ENCODE measurements at places on chromosomes 1 and 21. TPM values are rescaled to one million over a fixed set of nuclear protein-coding genes. Genes with fewer than 3 reads are reported as not detected.

Gene POGK
- 68.6 TPM for total RNA-seq

DNA sequence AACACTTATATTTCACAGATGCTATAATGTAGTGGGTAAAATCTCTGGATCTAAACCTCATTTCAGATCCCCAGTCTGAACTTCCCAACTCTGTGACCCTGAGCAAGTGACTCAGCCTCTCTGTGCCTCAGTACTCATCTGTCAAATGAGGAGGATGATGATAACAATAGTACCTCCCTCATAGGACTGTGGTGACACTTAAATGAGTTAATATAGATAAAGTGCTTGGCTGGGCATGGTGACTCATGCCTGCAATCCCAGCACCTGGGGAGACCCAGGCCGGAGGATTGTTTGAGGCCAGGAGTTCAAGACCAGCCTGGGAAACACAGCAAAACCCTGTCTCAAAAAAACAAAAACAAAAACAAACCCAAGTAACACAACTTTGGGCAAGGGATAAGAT is 4.7 kb upstream of the ECE1 start:
- DNase-seq, result no peak

DNA sequence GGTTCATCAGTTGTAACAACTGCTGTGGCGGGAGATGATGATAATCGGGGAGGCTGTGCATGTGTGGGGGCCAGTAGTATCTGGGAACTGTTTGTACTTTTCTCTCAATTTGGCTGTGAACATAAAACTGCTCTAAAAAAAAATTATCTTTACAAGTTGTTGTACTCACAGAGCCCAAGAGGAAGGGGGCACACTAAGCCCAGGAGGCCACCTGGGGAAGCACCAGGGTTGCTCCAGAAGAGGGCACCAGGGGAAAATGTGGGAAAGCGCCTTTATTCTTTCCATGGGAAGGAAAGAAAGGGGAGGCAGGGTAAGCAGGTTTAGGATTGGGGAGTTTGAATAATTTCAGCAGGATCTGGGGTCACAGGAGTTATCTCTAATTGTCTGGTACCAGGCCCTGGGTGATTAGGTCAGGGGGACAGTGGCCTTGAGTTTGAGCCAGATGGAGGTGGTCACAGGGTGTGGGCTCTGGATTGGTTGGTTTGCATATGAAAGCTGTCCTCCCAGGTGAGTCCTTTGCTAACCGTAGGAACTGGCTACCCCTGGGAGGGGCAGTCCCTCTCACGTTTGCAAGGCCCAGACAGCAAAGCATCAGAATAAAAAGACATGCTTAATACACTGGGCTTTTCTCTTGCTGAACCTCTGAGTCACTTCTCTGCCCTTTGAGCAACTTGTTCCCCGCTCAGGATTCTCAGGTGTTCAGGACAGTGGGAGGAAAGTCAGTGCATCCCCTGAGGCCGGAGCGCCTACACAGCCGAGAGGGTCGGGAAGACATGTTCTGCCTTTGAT is 11.2 kb downstream of the MYOC start:
- DNase-seq, result no peak

DNA sequence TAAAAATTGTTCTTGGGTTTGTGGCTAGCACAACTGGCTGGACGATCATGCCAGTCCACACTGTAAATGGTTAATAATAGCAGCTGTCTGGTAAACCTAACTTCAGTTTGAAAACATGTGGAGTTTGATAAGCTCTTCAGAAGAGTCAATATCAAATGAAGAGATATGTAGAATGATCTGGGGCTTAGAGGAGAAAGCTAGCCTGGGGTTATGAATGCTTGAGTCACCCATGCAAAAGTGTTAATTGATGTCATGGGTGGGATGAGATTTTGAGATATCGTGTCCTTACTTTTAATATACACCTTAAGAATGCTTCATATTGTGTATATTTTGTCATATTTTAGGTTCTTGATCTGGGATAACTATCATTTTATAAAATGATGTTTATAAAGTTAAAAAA is 554.7 kb upstream of the ZRANB2 start:
- DNase-seq, result no peak

- DNase-seq, result no peak
These were observed 58.3 kb upstream of the SDC3 start for GRCh38 chr1:30966690-30967369.

DNA sequence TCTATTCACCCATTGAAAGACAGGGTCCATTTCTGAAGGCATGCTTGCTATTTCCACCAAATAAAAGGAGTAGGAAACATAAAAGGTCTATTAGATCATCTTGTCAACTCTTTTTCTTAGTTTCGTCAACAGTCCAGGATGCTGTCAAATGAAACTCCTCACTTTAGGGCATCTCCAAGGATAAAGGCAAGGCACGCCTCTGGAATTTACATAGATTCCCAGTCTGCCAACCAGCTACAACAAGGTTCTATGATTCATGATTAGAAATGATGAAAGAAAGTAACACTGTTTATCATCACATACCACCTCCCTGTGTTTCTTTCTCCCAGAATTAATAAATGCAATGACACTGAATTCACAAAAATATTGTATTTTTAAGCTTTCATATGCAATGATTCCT is 636.3 kb downstream of the LTN1 start:
- no peak for DNase-seq

DNA sequence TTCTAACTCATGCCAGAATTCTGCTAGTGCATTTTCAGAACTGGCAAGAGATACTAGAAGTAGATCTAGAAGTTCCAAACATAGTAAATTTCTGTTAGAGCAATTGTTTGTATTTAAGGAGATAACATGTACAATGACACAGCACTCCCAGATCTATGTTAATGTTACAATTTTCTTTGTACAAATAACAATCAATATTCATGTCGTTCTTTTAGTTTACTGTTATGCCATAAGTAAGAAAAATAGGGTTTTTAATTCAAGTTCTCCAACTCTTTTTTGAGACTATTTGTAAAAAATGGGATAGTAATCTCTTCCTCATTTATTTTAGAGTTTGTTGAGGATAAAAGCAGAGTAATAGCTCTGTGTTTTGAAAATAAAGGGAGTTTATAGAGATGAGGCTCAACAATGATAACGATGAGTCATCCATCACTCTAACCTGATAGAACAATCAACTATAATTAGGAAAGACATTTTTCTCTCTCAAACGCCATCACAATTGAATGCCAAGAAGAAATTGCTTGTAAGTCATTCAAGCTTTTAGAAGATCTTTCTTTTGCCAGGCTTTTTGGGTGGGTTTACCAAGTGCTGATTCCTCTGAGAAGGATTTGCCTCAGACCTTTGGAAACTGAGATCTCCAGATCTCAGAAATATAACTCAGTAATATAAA is 638 bp downstream of the CD84 start:
- DNase-seq, result no peak

- DNase-seq, result peak; percentile 34
These were observed 20.3 kb upstream of the SLC26A9 start for GRCh38 chr1:205963352-205964155.

- no peak for DNase-seq
These were observed 122.6 kb upstream of the PPP2R5A start for GRCh38 chr1:212162635-212163034.
